Stimulated activated CD8-positive, alpha-beta memory T cell treated with anti-CD3 and anti-CD28 coated beads, Interleukin-4, amount 100 ng/mL, for 1 hour (primary cell): ENCODE measurements at places on chromosomes 12 and 14.
A peak's percentile ranks its signal among the peaks of the same experiment; 100 is the strongest.

DNA sequence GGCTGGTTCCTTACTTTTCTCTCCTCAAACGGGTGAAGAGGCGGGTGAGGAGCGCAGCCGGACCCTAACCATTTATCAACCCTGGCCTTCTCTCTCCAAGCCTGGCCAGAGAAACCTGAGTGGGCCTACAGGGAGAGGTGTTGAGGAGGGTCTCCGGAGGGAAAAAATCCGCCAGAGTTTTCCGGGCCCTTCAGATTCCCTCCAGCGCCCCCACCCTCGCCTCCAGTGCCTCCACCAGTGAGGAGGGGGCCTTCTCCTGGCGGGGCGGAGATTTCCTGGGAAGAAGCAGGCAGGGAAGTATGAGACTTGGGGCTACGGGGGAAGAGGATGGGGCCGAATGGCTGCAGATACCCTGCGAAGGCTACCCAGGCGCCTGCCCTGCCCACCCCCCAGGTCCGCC is 1.4 kb upstream of the HOXC5 start:
- no peak for DNase-seq

DNA sequence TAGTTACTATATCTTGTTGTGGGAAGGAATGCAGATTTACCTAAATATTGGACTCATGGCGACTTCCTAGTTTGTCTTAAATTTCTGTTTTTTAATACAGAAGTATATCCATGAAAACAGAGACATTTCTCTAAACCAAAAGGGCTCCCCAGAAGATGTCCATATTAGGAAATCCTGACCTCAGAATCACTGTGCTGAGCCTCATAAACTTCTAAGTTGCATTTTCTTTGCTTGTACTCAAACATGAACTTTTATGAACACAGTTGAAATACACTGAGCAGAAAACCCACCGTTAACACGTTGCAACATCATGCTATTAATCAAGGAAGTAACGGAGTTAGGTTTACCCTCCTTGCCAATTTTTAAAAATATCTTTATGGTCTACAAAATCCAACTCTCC is 42.9 kb upstream of the NR2C1 start:
- DNase-seq = no peak

- no peak for DNase-seq
Measured at GRCh38 chr14:59520224-59520623, 35.9 kb downstream of the JKAMP start.

DNA sequence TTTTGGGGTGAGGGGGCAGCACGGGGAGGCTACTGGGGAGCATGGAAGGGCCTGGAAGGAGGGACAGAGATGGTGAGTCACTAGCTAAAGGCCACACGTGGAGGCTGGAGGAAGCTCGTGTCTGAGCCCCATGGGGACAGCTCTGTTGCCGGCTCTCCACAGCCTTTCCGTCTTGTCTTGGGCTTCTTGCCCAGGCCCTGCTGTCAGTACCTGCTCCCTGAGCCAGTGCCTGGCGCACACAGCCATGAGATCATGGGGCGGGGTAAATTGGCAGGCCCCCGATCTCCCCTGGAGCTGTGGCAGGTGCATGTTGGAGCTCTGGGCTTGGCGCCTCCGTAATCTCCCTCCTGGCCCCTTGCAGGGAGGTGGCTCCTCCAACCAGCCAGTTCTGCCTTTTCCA is 16.1 kb upstream of the KRT80 start:
- DNase-seq = no peak

DNA sequence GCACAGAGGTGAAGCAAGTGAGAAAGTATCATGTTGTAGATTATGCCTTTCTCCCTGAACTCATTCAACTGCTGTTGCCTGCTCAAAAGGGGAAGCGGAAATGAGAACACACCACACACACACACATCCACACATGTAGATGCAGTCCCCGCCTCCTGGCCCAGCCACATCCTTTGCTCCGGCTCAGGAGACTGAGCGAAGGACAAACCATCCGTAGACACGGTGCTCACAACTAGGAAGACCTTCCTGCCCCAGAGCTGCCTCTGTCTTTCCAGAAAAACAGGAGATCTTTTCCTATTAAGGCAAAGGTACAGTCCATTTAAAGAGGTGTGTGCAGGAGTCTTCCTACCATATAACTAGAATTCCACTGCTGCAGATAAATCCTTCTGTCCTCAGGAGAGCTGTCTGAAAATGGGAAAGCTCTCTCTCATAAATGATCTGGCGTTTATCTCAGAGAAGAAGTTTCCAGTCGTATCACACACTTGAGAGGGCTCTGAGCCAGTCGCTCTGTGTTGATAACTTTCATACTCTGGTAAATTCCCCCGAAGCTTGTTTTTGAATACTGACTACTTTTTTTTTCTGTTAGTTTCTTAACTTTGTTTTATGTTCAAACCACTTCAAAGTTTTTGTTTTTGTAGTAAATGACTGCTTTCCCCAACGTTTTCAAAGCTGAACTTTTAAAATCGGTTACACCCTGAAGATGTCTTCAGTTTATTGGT is at the start of gene TESPA1:
Gene TESPA1 (minus strand): TSS at position 105 of the 719 bp plus-strand sequence. CDS start 10,200 bp downstream, outside the sequence.
- DNase-seq = peak; percentile 76

GRCh38 chr12:103833095-103833775 is 7.8 kb downstream of the NT5DC3 start:
- no peak for DNase-seq

- no peak for DNase-seq
Measured at GRCh38 chr12:57498132-57498502, 10.2 kb downstream of the MARS1 start.

GRCh38 chr12:82746668-82747067 is 60.0 kb downstream of the TMTC2 start:
- no peak for DNase-seq
